ENCODE measurements at places on chromosomes 13 and 19. TPM values are rescaled to one million over a fixed set of nuclear protein-coding genes. Genes with fewer than 3 reads are reported as not detected.

DNA sequence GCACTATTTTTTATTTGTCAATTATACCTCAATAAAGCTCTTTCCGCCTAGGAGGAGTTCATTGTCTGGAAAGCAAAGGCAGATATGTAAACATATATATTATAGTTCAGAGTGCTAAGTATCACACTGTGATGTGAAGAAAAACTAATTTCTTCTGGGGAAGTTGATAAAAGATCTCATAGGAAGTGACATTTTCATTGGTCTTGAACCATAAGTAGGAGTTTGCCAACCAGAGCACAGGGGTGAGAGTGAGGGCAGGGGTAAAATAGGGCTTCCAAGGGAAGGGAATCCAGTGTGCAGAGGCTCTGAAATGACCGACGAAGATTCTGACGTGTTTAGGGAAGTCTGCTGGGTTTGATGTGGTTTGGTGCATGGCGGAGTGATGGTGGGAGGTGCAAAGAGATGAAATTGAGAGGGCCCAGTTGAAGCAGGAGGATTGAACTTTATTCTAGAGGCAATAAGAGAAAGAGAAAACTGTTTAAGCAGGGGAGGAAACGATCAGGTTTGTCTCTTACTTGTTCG, 780 bp upstream of the GTF2F2 start:
- peak; percentile 67 for DNase-seq

- no peak for DNase-seq
Measured at GRCh38 chr19:3398900-3399278, 32.5 kb downstream of the NFIC start.

DNA sequence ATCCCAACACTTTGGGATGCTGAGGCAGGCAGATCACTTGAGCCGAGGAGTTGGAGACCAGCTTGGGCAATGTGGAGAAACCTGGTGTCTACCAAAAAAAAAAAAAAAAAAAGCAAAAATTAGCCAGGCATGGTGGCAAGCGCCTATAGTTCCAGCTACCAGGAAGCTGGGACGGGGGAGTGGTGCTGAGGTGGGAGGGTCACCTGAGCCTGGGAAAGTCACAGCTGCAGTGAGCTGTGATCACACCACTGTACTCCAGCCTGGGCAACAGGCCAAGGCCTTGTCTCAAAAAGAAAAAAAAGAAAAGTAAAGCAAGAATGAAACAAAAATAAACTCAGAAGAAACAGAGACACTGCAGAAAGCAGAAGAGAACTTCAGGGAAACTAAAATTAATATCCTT, 31.6 kb downstream of the MTRF1 start:
- DNase-seq, result peak; percentile 12

DNA sequence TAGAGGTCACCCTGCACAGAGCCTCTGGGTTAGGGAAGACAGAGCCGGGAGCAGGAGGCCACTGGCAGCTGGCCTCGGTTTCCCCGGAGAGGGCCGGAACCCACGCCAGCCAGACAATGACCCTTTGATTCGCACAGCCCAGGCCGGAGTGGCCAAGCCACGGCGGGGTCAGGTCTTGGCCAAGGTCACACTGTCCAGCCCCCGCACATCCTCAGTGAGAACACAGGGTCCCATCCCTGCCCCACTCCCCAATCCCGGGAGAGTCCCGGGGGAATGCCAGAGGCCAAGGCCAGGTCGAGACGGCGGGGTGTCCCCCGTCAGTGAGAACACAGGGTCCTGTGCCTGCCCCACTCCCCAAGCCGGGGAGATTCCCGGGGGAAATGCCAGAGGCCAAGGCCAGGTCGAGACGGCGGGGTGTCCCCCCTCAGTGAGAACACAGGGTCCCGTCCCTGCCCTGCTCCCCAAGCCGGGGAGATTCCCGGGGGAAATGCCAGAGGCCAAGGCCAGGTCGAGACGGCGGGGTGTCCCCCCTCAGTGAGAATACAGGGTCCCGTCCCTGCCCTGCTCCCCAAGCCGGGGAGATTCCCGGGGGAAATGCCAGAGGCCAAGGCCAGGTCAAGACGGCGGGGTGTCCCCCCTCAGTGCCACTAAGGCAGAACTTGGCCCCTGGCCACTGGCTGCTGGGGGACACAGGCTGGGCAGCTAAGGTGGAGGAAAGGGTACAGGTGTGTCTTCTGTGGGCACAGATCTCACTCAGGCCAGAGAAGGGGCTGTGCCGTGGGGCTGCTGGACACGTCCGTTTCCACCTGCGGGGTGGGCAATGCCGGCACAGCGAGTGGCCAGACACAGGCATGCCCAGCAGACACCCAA, 1.7 kb upstream of the FSTL3 start:
- no peak for DNase-seq

DNA sequence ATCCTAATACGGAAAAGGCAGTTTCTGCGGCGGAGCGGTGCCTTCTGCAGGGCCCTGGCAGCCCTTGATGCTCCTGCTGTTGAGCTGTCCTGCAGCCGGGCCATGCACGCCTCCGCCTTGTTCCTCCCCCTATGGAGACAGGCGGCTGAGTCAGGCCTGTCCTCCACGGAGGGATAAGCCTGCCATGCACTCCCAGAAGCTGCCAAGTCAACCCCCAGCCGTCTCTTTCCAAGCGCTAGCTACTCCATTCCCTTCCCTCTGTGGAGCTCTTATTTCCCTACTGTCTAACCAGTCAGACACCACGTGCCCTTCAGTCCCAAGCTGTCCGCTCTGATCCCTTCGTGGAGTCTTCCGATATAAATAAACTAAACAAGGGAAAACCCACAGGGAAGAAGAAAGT, 197.0 kb downstream of the COL4A1 start:
- peak; percentile 92 for DNase-seq

- DNase-seq, result no peak
Measured at GRCh38 chr13:80055847-80056246, 285.1 kb downstream of the SPRY2 start.

GRCh38 chr19:15187026-15188007, 13.5 kb downstream of the NOTCH3 start:
- DNase-seq, result no peak

DNA sequence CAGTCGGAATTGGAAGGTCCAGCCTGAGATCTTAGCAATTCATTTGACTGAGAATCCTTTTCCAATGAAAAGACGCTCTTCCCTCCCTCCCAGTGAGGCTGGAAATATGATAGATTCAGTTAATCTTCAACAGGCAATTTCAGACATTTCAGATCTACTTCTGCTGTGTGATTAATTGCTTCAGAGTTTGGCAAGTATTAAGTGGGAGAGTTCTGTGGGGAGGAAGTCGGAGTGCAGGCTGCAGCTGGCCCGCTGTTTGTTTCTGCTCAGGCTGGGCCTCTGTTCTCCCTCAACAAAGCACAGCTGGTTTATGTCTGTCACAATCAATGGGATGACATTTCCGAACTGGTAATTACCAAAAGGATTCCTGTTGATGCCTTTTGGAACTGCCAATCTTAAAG, 178.2 kb downstream of the NDFIP2 start:
- DNase-seq, result peak; percentile 81

DNA sequence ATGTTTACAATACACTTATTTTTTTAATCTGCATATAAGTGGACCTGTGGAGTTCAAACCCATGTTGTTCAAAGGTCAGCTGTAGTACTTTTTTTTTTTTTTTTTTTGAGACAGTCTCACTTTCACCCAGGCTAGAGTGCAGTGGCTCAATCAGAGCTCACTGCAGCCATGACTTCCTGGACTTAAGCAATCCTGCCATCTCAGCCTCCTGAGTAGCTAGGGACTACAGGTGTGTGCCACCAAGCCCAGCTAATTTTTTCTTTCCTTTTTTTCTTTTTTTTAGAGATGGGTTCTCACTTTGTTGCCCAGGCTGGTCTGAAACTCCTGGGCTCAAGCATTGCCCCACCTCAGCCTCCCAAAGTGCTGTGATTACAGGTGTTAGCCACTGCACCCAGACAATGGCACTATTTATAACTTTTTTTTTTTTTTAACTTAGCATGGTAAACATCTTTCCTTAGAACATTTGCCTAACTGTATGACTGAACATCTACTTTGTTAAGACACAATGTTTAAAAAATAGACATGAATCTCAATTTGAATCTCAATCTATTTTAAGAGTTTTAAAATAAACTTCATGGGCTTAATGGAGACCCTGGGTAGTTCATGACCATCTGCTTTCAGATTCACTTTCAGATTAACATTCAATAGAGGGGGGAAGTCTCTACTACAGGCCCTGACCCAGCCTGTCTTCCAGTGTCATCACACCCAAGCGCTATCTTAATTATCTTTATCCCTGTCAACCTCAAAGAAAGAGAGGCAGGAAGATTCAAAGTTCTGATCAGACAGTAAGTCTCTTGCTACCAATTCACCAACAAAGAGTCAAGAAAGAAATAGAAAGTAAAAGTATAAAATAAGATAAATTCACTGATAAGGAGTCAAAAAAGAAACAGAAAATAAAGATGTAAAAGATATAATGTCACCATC, 97.7 kb upstream of the DOCK9 start:
- no peak for DNase-seq

GRCh38 chr19:6459262-6460098, at the start of gene SLC25A23:
Gene SLC25A23, minus strand, starts transcription at chr19:6459792. Its CDS starts 164 bp downstream, at chr19:6459628.
- DNase-seq, result peak; percentile 69

DNA sequence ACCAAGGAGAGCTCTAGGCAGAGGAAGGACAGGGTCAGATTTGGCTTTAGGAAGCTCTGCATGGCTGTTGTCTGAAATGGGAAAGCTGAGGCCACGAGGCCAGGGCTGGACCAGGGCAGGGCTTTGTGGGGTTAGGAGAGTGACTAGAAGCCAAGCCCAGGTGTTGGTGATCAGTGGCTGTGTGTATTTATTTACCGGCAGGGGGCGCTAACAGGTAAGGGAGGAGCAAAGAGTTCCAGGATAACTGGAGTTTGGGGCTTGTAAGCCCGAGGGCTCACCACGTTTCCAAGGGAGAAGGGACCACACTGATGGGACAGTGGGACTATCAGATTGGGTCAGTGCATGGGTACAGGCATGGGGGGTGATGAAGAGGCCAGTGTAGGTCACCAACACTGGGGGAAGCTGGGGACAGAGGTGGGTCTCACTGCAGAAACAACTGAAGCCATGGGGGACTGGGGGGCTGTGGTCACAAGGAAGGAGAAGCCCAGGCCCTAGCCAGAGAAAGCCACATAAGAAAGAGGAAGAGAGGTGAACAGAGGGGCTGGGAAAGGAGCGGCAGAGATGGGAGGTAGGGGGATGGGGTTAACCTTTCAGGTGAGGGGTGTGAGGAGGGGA, 3.9 kb downstream of the TMEM147 start:
- peak; percentile 67 for DNase-seq

- peak; percentile 16 for DNase-seq
Measured at GRCh38 chr13:47908197-47908902, 92.7 kb downstream of the SUCLA2 start.

GRCh38 chr19:52943884-52944643, 18.6 kb downstream of the ZNF816 start:
- DNase-seq, result no peak

DNA sequence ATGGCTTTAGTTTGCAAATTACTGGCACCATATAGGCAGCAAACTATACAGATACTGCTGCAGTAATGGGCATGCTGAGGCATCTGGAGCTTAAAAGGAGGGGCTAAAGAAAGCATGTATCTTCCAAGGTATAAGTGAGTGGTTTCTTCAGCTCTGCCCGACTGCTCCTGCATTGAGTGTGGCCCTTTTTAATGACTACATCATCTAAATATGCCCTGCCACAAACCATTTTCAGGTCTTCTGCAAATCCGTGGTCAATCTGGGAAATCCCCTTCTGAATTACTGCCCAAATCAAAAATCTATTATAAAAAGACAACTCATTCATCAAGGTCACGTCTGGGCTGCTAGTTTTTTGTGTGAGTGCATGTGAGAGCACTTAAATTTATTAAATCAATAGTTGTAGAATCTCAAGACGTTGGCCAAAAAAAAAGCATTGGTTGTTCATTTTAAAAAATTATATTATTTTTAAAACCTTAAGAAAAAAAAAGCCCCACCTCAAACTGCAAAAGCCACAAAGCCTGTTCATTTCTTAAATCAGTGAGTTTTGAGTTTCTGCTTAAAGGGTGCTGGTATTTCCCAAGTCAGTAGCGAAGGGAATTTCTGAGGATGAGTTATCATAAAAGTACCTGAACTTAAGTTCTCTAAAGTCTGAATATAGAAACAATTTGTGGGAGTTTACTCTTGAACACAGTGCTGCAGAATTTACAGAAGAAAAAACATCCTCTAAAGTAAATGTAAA, 16.3 kb downstream of the LCP1 start:
- DNase-seq, result no peak

- no peak for DNase-seq
Measured at GRCh38 chr19:28920269-28921066, 292.5 kb downstream of the UQCRFS1 start.

- peak; percentile 85 for DNase-seq
Measured at GRCh38 chr19:42270346-42271044, 1.4 kb downstream of the CIC start.

GRCh38 chr19:1521636-1522035, 2.2 kb upstream of the PLK5 start:
- DNase-seq, result no peak

- peak; percentile 62 for DNase-seq
Measured at GRCh38 chr19:48558018-48558684, 6.2 kb downstream of the SULT2B1 start.

GRCh38 chr19:56309511-56310185, 5.0 kb downstream of the ZSCAN5A start:
- peak; percentile 7 for DNase-seq

- DNase-seq, result no peak
Measured at GRCh38 chr13:97136418-97136817, 85.7 kb upstream of the MBNL2 start.

GRCh38 chr13:24016046-24016445, 118.7 kb upstream of the C1QTNF9B start:
- no peak for DNase-seq

GRCh38 chr13:30751183-30751933, 16.0 kb downstream of the ALOX5AP start:
- no peak for DNase-seq

- no peak for DNase-seq
Measured at GRCh38 chr13:70249332-70250064, 141.2 kb upstream of the KLHL1 start.

DNA sequence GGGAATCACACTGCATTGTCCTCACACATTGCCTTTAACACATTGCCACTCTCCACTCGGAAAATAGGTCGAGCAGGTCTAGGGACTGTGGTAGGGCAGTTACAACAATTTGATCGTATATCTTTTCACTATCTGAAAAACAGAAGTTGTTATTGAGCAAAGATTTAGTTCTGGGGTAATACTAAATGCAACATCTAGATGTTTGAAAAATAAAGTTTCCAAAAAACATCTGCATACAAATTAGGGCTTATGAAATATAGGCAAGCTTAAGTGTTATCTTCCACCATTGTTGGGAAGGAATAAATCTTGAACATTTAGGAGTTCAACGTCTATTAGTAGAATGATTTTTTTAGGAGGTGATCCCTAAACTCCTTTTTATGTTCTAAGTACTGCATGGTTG, 768 bp upstream of the HS6ST3 start:
- no peak for DNase-seq

The PDE4C gene
- total RNA-seq, result not detected

The EID2 gene
- total RNA-seq, result 5.7 TPM

The S1PR4 gene
- not detected for total RNA-seq

The LEUTX gene
- total RNA-seq, result not detected

The IZUMO2 gene
- not detected for total RNA-seq

The TYROBP gene
- not detected for total RNA-seq

The AP1M1 gene
- 7.8 TPM for total RNA-seq

The SMIM24 gene
- total RNA-seq, result not detected

The EID2B gene
- total RNA-seq, result 3.3 TPM
